Adrenal gland (tissue), 19 donors: ENCODE measurements at places on chromosomes 1 and 21. TPM values are rescaled to one million over a fixed set of nuclear protein-coding genes. Genes with fewer than 3 reads are reported as not detected.
A peak's percentile ranks its signal among the peaks of the same experiment; 100 is the strongest.

WNT2B gene
- 1.1 TPM for polyA plus RNA-seq

F5 gene
- 0.64 TPM for polyA plus RNA-seq

APCS gene
- polyA plus RNA-seq: 0.92 TPM

LYPD8 gene
- 0.13 TPM for polyA plus RNA-seq

SH3BGR gene
- 21.6 TPM for polyA plus RNA-seq

TMPRSS15 gene
- polyA plus RNA-seq: not detected

LCE1F gene
- not detected for polyA plus RNA-seq

AMY2A gene
- not detected for polyA plus RNA-seq

DNA sequence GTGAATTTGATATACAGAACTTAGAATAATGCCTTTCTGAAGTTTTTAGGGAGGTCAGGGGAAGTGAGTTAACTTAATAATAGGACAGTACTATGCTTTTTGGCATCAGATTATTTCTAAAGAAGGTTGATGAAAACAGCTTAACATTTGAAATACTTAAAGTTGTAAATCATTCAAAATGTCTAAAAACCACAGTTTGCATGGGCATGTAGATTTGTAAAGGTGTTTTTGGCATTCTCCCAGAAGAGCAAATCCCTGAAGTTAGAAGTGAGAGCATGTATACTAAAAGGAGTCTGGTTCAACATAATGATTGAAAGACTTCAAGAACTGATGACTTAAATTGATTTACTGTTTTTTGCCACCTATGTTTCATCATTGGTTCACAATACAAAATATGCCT, 6.7 kb downstream of the DR1 start:
- no peak for DNase-seq

DNA sequence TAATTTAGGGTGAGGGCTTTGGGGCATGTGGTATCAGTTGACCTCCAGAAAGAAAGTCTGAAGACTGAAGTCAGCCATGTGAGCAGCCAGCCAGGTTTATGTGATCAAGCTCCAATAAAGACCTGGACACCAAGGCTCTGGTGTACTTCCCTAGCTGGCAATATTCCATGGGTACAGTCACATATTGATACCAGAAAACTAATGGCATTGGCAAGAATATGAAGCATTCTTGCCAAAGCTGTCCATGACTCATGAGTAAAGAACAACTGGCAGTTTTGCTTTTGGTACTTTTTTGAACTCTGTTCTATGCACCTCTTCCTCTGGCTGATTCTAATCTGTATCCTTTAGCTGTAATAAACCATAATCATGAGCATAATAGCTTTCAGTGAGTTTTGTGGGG, 415.3 kb upstream of the CAMK1G start:
- peak; percentile 62 for DNase-seq

DNA sequence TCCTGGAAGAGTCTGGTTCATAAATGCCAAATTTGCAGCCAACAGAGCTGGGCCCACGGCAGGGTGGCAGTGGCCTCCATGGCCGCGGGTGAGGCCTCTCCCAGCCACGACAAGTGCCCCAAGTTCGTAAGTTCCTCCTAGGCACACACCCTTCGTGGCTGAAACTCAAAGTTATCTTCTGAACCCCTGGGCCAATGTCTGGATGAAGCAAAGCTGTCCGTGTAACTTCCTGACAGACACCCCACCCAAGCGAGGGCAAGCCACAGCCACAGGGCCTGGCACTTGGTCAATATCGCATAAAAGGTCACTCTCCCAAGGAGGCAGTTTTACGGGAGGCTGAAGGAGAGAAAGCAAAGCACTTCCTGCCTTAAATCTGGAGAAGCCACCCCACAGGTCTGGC, 27.8 kb upstream of the GPR153 start:
- DNase-seq: no peak

- no peak for DNase-seq
These were observed 102.4 kb downstream of the TGFBR3 start for GRCh38 chr1:91783423-91784170.

GRCh38 chr1:150152772-150153456, 3.2 kb downstream of the PLEKHO1 start:
- DNase-seq: peak; percentile 69

DNA sequence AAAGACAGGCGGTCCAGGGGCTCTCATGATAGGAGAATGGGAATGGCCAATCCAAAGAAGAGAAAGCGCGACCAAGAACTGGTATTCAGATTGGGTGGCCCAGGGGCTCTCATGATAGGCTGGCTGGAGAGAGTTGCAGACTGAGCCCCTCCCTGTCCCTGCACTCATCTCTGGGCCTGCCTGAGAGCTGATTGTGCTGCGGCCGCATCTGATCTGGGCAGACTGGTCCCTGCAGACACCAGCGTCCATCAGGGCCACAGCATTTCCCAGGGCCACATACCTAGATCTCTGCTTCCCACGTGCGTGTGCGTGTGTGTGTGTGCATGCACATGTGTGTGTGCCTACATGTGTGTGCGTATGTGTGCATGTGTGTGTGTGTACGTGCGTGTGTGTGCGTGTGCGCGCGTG, 30.4 kb upstream of the MAN1C1 start:
- no peak for DNase-seq

GRCh38 chr1:204275695-204276370, 62.0 kb upstream of the GOLT1A start:
- no peak for DNase-seq

GRCh38 chr1:236156512-236157208, 14.3 kb downstream of the GPR137B start:
- DNase-seq: peak; percentile 37

GRCh38 chr21:45870421-45870820, 111.1 kb upstream of the COL6A1 start:
- DNase-seq: no peak

- DNase-seq: no peak
These were observed 17.0 kb downstream of the C1orf159 start for GRCh38 chr1:1098681-1099421.

GRCh38 chr21:35547946-35548774, 499.1 kb upstream of the RUNX1 start:
- DNase-seq: no peak

DNA sequence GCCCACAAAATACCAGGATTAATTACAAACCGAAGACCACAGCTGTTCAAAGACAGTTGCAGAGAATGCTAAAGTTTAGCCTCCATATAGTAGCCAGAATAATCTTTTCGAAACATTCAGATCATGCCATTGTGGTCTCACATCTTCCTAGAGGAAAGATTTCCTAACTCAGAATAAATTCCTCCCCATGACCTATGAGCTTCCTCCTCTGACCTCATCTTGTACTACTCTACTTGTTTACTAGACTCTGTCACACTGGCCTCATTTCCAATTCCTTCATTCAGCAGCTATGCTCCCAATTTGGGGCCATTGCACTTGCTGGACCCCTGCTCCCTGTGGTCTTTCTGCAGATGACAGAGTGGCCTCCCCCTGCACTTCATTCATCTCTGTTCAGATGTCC, 71.8 kb upstream of the LRRC53 start:
- no peak for DNase-seq

DNA sequence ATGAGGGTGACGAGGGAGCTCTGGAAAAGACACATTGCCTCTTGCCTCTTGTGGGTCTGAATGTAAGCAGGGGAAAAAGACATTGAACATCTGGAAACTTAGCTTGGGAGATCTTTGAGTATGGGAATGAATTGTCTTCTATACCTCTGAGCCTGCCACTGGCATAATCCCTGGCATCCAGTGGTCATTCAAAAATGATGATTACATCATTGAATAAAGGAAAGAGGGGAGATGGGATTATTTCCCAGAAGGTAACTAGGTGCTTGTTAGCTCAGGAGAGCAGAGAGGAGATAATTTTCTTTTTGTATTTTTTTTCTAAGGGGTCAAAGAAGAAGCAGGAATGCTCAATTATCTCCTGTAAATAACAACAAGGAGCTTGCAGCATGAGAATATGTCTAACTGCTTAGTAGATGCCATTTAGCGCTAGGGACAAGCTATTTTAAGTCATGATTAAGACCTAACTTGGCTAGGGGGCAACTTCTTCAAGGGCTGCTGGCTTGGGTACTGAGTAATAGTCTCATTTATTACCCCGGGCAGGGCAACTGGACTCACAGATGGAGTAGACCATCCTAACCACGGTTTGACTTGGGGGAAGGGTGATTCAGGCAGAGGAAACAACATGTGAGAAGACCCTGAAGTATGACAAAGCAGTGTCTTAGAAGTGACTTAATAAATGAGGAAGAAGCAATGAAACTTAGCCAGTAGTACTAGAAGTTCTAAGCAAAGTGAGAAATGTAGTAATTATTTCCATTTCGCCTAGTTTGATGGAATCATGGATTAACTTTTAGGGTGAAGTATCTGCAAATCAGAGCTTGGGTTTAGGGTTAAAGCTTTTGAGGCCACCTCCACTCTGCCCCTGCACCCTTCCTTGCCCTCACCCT, 11.0 kb upstream of the XCL2 start:
- no peak for DNase-seq

DNA sequence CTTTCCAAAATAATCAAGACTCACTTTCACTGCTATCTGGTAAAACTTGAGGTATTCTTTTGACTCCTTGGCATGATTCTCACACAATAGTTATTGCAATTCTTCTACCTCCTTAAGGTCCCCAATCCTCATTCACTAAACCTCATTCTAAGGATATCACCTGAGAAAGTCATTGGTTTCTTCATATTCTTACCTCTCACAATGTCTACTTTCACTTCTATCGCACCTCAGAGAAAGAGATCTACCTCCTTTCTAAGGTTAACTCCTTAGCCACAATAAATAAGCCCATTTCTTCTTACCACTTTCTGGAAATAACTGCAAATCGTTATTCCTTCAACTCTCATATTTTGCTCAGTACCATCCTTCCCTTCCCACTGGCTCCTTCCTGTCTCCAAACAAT, 18.7 kb downstream of the HNRNPR start:
- no peak for DNase-seq

DNA sequence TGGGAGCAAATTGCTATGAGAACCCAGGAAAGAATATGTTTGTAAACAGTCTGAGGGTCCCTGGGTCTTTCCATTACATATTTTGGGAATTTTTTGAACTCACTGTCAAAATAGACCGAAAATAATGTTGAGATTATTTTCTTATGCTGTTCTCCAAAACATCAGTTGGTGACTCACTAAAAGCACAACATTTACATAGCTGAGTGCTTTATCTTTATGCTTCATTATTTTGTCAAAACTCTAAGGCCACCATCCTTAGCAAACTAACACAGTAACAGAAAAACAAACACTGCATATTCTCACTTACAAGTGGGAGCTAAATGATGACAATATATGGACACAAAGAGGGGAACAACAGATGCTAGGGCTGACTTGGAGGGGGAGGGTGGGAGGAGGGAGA, 459.3 kb downstream of the ADGRL2 start:
- DNase-seq: no peak

DNA sequence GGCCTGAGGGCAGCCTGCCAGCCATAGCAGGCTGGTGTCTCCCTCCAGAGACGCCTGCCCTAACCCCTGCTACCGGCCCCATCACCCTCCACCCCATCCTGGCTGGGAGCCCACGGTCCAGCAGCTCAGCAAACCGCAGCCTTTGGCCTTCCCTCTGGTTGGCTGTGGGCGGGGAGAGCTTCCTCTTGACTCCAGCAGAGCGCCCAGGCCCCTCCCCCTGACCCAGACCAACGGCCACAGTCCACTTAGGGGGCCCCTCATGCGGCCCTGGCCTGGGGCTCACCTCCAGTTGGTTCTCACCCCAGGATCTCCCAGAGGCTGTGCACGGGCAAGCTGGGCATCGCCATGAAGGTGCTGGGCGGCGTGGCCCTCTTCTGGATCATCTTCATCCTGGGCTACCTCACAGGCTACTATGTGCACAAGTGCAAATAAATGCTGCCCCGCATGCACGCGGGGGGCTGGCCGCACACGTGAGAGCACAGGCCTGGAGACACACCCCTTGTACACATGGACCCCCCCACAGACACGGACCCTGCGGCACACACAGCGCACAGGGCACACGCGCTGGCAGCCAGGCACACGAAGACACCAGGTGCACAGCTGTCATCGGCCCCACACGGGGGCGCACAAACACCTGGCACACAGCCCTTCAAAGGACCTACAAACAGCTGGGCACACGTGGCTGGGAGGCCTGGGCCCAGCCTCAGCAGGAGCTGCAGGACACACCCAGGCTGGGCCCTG, 3.1 kb downstream of the SMIM1 start:
- peak; percentile 49 for DNase-seq

- no peak for DNase-seq
These were observed 6.3 kb downstream of the ASPM start for GRCh38 chr1:197140121-197140520.

DNA sequence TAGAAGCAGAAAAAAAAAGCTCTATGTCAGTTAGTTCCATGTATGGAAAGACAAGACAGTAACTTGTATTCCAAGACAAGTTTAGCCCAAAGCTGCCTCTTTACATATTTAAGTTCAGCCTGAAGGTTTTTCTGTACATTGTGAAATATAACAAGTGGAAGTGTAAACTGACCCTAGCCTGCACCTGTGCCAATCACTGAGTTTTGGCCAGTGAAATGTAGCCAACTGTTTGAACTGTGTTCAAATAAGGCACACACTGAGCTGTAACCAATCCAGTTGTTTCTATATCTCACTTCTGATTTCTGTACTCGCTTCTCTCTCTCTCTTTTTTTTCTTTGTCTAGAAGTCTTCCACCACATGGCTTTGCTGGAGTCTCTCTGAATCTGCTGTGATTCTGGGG, 1227.1 kb downstream of the NCAM2 start:
- DNase-seq: no peak

DNA sequence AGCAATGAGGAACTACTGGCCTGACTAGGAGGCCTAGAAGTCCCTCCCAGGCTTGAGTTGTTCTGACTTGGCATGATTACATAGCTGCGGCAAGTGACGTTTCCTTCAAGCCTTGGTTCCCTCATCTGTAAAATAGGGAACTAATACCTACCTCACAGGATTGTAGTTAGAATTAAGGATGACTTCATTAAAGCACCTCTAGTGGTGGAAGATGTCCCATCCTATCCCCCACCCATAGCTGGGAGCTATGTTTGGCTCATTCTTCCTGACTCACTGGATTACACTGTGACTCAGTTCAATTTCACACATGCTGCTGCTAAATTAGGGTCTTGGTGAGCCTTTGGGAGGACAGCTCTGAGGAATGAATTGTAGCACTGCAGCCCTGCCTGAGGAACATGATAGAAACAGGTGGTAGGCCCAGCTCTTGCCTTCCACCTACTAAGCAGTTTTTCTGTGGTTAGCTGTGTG, 6.0 kb upstream of the SHISA4 start:
- DNase-seq: no peak

GRCh38 chr1:202861420-202862132, 27.4 kb downstream of the RABIF start:
- peak; percentile 96 for DNase-seq

DNA sequence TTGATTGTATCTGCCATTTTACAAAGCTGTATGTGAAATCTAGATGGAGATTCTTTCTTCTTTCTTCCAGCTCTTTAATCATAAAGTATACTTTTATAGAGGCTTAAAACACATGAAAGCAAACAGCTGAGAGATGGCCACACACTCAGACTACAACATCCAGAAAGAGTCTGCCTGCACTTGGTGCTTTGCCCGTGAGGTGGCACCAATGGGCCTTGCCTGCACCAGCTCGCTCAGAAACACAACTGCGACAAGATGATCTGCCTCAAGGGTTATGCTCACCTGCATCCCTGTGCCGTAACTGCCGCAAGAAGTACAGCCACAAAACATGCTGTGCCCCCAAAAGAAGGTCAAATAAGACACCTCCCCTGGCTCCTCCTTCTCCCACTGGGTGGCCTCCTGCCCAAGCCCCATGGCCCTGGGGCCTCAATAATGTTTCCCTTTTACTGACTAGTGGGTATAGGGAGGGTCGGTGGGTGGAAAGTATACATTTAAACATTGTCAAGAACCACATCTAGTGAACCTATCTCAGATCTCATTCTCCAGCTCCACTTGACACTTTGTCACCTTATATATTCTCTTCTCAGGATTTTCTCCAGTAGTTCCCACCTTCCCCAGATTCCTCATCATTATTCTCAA, 66.7 kb upstream of the ANGPTL3 start:
- peak; percentile 43 for DNase-seq
